ENCODE measurements at places on chromosomes 1 and 21. TPM values are rescaled to one million over a fixed set of nuclear protein-coding genes. Genes with fewer than 3 reads are reported as not detected.

Gene AMPD1
- total RNA-seq, result not detected

Gene CRNN
- total RNA-seq, result not detected

Gene ACBD6
- 44.8 TPM for total RNA-seq

Gene AUNIP
- 2.6 TPM for total RNA-seq

Gene AGT
- total RNA-seq, result 0.73 TPM

Gene PADI1
- total RNA-seq, result not detected

Gene OR14K1
- total RNA-seq, result not detected
